Activated CD4-positive, CD25-positive, alpha-beta regulatory T cell (primary cell): ENCODE measurements at places on chromosomes 1 and 21.

GRCh38 chr1:152870831-152871730 is 7.0 kb upstream of the SMCP start:
- DNase-seq, result no peak

- DNase-seq, result no peak
These were observed 843.9 kb downstream of the AMY1C start for GRCh38 chr1:104593413-104594187.

DNA sequence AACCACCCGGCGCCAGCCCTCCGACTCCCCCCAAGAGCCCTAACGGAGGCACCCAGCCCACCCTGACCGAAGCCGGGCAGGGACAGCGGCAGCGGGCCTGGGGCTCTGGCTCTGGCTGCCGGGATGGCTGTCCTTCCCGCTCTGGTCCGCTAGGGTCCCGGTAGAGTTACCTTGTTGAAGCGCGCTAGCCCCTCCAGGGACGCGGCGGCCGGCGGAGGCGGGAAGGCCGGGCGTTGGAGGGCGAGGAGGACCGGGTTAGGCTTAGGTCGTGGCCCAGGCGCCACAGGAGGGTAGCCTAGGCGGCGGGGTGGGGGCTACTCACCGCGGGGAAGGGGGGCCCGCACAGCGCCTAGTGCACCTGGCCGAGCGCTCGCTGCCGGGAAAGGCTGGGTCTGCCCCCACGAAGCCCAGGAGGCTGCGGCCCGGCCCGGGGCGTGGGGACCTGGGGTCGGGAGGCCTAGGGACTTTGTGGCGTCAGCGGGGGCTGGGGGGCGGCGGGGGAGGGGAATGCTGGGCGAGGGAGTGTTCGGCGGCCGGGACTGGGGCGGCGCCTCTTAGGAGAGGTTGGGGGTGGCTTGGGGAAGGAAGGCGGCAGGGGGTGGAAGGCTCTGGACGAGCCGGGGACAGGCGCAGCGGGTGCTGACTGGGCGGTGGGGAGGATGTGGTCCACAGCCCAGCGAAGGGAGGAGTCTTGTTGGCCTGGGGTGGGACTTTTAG is at the start of gene TRIM17:
TRIM17 (minus strand) TSS at position 645 of the 717 bp plus-strand sequence. CDS start 1,789 bp downstream, outside the sequence.
- DNase-seq, result no peak

GRCh38 chr1:95983831-95984230 is 737.8 kb upstream of the PTBP2 start:
- DNase-seq, result no peak
